ENCODE measurements at places on chromosomes 3 and 15.

GRCh38 chr3:177300842-177301241 lies 103.6 kb upstream of the TBL1XR1 start:
- DNase-seq: no peak
- no peaks in the 10 kb centered on the region for H3K4me1 ChIP-seq
- H3K27me3 ChIP-seq: no peaks in the 10 kb centered on the region
- no peaks in the 10 kb centered on the region for H3K36me3 ChIP-seq
- H3K4me3 ChIP-seq: no peak overlapping the region
- H3K27ac ChIP-seq: no peak overlapping the region

GRCh38 chr15:88341653-88342052 lies 85.1 kb upstream of the NTRK3 start:
- H3K27me3 ChIP-seq: no peaks in the 10 kb centered on the region
- no peaks in the 10 kb centered on the region for H3K36me3 ChIP-seq
- H3K27ac ChIP-seq: no peak overlapping the region
- H3K4me3 ChIP-seq: no peak overlapping the region

- H3K27ac ChIP-seq: no peak within 1 kb of the TSS
- peak; percentile 63 for DNase-seq
Observed at GRCh38 chr3:116445311-116445841, at the start of gene LSAMP. Gene LSAMP (minus strand): TSS chr3:116445487.

- H3K36me3 ChIP-seq: peaks cover 20% of the 10 kb centered on the region
- no peaks in the 10 kb centered on the region for H3K27me3 ChIP-seq
- H3K27ac ChIP-seq: no peak overlapping the region
- no peak for DNase-seq
Observed at GRCh38 chr15:39944726-39945125, 10.8 kb downstream of the EIF2AK4 start.

GRCh38 chr3:57091521-57092273 lies 31.2 kb downstream of the SPATA12 start:
- H3K36me3 ChIP-seq: peaks cover 3% of the 10 kb centered on the region
- H3K4me3 ChIP-seq: no peak overlapping the region
- H3K27me3 ChIP-seq: no peaks in the 10 kb centered on the region
- H3K4me1 ChIP-seq: no peaks in the 10 kb centered on the region
- no peak overlapping the region for H3K27ac ChIP-seq
- no peak for DNase-seq

DNA sequence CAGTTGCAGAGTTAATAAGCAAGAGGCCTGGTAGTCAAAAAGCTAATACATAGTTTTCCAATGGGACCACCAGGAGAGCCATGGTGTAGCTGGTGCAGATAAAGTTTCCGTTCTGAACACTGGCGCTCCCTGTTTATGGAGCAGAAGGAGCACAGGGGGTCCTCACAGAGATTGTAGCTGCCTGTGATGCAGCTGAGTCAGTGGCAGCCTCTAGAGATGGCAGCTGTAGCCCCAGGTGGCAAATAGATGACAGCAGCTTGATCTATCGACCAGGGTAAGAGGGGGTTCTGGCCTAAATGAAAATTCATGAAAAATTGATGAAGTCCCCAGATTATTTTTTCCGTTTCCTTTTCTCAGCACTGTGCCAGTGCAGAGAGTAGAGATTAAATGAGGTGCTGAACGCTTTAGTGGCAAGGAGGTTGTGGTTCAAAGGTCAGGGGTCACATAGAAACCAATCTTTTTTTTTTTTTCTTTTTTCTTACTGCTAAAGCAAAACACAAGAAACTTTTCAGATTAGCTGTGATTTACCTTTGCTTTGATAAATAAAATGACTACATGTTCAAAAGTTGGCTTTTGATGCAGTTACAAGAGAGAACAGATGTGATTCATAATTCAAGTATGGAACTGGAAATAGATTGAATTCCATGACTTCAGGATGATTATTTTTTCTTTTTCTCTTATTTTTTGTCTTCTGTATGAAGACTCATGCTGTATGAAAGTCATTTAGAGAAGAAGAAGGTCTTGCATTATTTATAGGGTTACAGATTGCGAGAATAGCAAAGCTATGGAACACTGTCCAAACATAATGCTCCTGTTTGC lies 63.3 kb downstream of the ROBO2 start:
- no peak for DNase-seq
- no peaks in the 10 kb centered on the region for H3K4me1 ChIP-seq
- H3K4me3 ChIP-seq: no peak overlapping the region
- no peaks in the 10 kb centered on the region for H3K36me3 ChIP-seq
- no peak overlapping the region for H3K27ac ChIP-seq
- no peaks in the 10 kb centered on the region for H3K27me3 ChIP-seq

- H3K36me3 ChIP-seq: no peaks in the 10 kb centered on the region
- H3K27ac ChIP-seq: no peak overlapping the region
- no peaks in the 10 kb centered on the region for H3K27me3 ChIP-seq
- DNase-seq: no peak
Observed at GRCh38 chr3:5126586-5126985, 4.5 kb downstream of the ARL8B start.

GRCh38 chr3:138051947-138052802 lies 42.2 kb downstream of the CLDN18 start:
- H3K36me3 ChIP-seq: no peaks in the 10 kb centered on the region
- no peak overlapping the region for H3K4me3 ChIP-seq
- peaks cover 3% of the 10 kb centered on the region for H3K4me1 ChIP-seq
- H3K27me3 ChIP-seq: no peaks in the 10 kb centered on the region
- DNase-seq: no peak
- no peak overlapping the region for H3K27ac ChIP-seq

DNA sequence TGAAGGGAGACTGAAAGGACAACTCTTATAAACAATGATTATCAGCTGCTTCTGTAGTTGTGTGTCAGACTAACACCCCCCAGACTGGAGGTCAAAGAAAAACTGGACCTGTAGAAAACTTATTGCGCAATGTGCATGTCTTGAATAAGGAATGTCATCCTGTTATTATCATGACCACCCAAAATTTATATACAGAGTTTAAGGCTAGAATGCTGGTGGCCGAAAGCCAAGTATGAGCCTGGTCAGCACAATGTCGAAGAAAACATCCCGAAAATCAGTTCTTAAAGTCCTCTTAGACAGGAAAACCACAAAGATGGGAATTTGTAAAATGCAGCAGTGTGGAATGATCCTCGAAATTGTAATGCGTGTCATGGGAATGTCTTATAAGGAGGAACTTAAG lies 29.3 kb downstream of the RFTN1 start:
- no peaks in the 10 kb centered on the region for H3K27me3 ChIP-seq
- no peaks in the 10 kb centered on the region for H3K36me3 ChIP-seq
- H3K4me3 ChIP-seq: no peak overlapping the region
- no peak for DNase-seq
- H3K4me1 ChIP-seq: peaks cover 13% of the 10 kb centered on the region

DNA sequence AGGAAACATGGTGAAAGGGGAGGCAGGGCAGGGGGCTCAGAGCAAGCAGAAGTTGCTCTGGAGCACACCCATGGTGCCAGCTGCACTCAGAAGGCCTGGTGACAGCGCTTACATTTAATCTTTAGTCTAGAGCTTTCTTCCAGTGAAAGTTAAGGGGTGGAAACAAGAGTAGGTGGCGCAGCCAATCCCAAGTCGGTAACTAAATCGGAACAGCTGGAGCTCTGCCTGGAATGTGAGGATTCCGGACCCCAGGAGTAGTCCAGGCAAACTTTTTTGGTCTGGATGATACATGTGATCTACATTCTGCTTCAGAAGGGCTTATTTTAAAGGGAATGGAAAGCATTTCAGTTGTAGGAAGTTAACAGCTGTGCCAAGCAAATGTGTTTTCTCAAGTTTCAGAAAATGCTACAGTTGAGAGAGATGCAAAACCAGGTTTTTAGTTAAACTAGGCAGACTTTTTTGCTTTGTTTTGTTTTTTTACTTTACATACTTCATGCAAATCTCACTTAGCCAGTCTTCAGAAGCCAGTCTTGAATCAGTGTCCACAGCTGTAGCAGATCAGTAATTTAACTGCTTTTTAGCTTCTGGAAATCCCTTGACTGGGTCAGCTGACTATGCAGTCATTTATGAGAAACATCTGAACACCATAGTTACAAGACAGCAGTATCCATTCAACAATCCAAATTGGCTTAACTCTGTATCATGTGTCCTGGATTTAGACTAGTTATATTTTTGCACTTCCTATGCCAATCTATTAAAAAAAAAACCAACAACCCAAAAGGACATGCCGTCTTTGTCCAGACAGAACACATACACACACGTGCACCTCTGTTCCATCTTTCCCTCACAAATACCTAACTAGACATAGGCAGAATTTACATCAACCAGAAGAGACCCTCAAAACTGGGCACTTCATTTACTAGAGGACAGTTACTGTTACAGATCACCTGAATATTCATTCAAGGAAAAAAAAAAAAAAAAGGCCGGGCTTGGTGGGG lies 33.2 kb downstream of the ZNF106 start:
- peaks cover 4% of the 10 kb centered on the region for H3K4me1 ChIP-seq
- peak overlapping the region; percentile 81 for H3K27ac ChIP-seq
- DNase-seq: peak; percentile 78
- no peaks in the 10 kb centered on the region for H3K27me3 ChIP-seq
- peak overlapping the region; percentile 3 for H3K4me3 ChIP-seq
- no peaks in the 10 kb centered on the region for H3K36me3 ChIP-seq

- no peaks in the 10 kb centered on the region for H3K36me3 ChIP-seq
- H3K4me1 ChIP-seq: peaks cover 4% of the 10 kb centered on the region
- H3K4me3 ChIP-seq: no peak overlapping the region
- no peaks in the 10 kb centered on the region for H3K27me3 ChIP-seq
- H3K27ac ChIP-seq: no peak overlapping the region
- no peak for DNase-seq
Observed at GRCh38 chr15:66714543-66714981, 12.5 kb downstream of the SMAD6 start.

GRCh38 chr3:185365291-185366073 lies 2.5 kb downstream of the MAP3K13 start:
- no peaks in the 10 kb centered on the region for H3K4me1 ChIP-seq
- no peak overlapping the region for H3K27ac ChIP-seq
- DNase-seq: no peak
- H3K27me3 ChIP-seq: peaks cover 2% of the 10 kb centered on the region

Data from H1 (cell line).